CD4-positive, alpha-beta T cell treated with Interferon gamma for 1 hour (primary cell): ENCODE measurements at places on chromosomes 6 and 20.

DNA sequence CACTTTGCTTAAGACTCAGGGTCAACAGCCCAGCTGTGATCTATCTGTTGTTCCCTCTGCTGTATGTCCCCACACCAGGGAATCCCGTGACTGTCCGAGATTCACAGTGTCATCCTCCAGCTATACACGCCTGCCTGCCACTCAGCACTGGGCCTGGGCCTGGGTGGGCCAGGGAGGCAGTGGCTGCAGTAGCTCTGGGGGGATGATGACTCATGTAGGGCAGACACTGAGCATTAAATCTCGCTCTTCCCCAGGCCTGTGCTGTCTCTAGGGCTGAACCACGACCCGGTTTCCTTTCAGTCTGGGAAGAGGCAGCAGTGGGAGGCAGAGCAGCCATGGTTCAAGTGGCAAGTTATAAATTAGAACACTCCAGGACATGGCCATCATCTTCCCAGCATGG lies 173.9 kb downstream of the LRFN2 start:
- no peak for DNase-seq

- no peak for DNase-seq
These were observed 79.9 kb downstream of the TOX2 start for GRCh38 chr20:43994486-43995100.

GRCh38 chr20:46351357-46352058 lies 43.2 kb upstream of the CDH22 start:
- DNase-seq = no peak

DNA sequence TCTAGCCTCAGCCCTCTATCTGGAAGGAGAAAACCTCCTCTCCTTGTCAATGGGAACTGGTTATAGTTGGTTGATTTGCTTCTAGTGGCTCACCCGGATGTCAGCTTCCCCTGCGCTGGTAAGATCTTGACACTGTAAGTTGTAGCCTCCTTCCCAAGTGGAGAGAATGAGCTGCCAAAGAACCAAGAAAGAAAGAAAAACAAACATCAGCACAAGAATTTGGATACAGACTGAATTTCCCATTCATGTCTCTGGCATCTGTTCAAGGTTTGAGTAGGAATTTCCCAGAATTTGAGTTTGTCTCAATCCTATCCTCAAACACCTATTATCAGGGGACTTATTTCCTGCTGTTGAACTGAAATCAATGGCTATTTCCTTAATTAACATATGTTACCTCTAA lies 44.1 kb downstream of the ELOVL2 start:
- no peak for DNase-seq

GRCh38 chr6:83578057-83578456 lies 65.7 kb downstream of the PRSS35 start:
- DNase-seq = no peak

DNA sequence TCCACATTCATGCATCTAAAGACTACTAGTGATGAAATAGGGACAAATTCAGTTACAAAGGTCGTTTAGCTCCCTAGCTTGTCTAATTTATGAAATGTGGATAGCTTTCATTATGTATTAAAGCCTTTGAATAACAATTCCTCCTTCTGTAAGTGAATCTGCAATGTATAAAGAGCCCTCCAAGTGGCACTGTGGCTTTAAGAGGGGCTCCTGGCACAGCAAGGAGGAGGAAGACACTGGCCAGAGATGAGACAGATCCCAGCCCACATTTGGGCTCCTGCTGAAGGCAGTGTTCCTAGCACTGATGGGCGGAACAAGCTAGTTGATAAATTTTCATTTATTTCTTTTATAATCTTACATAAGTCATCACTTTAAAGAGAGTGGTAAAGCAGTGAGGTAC lies 17.6 kb upstream of the FUCA2 start:
- DNase-seq = no peak
